ENCODE measurements at places on chromosomes 1 and 21.

GRCh38 chr1:195898373-195898772, 709.9 kb downstream of the KCNT2 start:
- 0 out of 2 replicates have a peak, but pooled peaks cover 3% of the 10 kb centered on the region for H3K4me1 ChIP-seq
- no peak for DNase-seq
- H3K4me3 ChIP-seq = no peak overlapping the region
- H3K27ac ChIP-seq = no peak overlapping the region
- H3K36me3 ChIP-seq = no peaks in the 10 kb centered on the region
- no peaks in the 10 kb centered on the region for H3K27me3 ChIP-seq

GRCh38 chr1:246215510-246215903, 291.6 kb downstream of the SMYD3 start:
- peaks cover 33% of the 10 kb centered on the region for H3K4me1 ChIP-seq
- H3K4me3 ChIP-seq = no peak overlapping the region
- H3K27ac ChIP-seq = peak overlapping the region; percentile 59
- no peaks in the 10 kb centered on the region for H3K36me3 ChIP-seq
- no peaks in the 10 kb centered on the region for H3K27me3 ChIP-seq

- H3K4me3 ChIP-seq = peak overlapping the region; percentile 94
- no peaks in the 10 kb centered on the region for H3K27me3 ChIP-seq
- no peaks in the 10 kb centered on the region for H3K36me3 ChIP-seq
- DNase-seq = peak; percentile 78
- H3K27ac ChIP-seq = peak overlapping the region; percentile 77
Measured at GRCh38 chr1:181089676-181090544, 1.4 kb downstream of the IER5 start.

DNA sequence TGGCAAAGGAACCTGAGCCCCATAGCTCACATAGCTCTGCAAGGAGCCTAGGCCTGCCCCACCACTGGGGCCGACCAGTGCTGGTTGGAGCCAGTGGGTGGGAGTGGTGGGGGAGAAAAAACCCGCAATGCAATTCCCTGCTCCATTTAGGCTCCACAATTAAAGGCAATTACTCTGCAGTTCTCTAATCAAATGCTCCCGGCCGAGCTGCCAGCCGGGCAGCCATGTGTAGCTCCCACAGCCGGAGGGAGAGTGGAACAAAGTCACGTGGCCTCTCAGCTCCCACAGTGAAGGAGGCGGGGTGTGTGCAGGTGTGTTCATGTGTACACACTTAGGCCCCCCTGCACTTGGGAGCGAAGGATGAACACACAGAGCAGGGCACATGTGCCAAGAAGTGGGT, 81.6 kb downstream of the KIRREL1 start:
- H3K27ac ChIP-seq = no peak overlapping the region
- no peak for DNase-seq
- H3K27me3 ChIP-seq = no peaks in the 10 kb centered on the region

GRCh38 chr1:52235646-52236045, 93.8 kb downstream of the ZFYVE9 start:
- H3K4me3 ChIP-seq = no peak overlapping the region
- DNase-seq = no peak
- no peaks in the 10 kb centered on the region for H3K36me3 ChIP-seq
- H3K27ac ChIP-seq = no peak overlapping the region
- peaks cover 4% of the 10 kb centered on the region for H3K4me1 ChIP-seq

- DNase-seq = peak; percentile 70
- H3K4me3 ChIP-seq = peak overlapping the region; percentile 15
- H3K4me1 ChIP-seq = peaks cover 25% of the 10 kb centered on the region
- peak overlapping the region; percentile 72 for H3K27ac ChIP-seq
- no peaks in the 10 kb centered on the region for H3K36me3 ChIP-seq
- H3K27me3 ChIP-seq = no peaks in the 10 kb centered on the region
Measured at GRCh38 chr1:230084408-230085177, 17.6 kb downstream of the GALNT2 start.

- H3K27ac ChIP-seq = no peak overlapping the region
- H3K36me3 ChIP-seq = no peaks in the 10 kb centered on the region
- H3K4me1 ChIP-seq = no peaks in the 10 kb centered on the region
- H3K4me3 ChIP-seq = no peak overlapping the region
- H3K27me3 ChIP-seq = no peaks in the 10 kb centered on the region
- DNase-seq = no peak
Measured at GRCh38 chr21:45749974-45750373, 106.4 kb downstream of the PCBP3 start.

GRCh38 chr1:160767395-160768294, 28.3 kb upstream of the LY9 start:
- DNase-seq = peak; percentile 79
- H3K4me3 ChIP-seq = peak overlapping the region; percentile 71
- peak overlapping the region; percentile 70 for H3K27ac ChIP-seq
- H3K36me3 ChIP-seq = no peaks in the 10 kb centered on the region
- H3K4me1 ChIP-seq = peaks cover 17% of the 10 kb centered on the region
- H3K27me3 ChIP-seq = no peaks in the 10 kb centered on the region
